AG20443 (cell line): ENCODE measurements at places on chromosomes 5 and 9.

DNA sequence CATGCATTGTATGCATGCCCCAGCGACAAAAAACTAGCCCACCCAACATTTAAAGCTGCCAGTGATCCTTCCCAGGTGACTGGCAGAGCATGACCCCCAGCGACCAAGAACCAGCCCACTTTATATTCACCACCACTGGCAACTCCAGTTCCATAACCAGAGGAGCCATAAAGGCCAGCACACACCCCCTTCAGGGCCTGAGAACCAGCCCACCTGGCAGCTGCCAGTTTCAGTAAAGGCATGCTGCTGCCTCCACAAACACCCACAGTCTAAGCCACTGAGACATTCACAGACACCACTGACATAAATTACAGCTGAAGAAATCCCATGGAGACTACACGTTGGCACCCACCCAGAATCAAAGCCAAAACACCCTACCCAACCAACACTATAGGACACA is 46.9 kb upstream of the RGS7BP start:
- DNase-seq, result no peak

DNA sequence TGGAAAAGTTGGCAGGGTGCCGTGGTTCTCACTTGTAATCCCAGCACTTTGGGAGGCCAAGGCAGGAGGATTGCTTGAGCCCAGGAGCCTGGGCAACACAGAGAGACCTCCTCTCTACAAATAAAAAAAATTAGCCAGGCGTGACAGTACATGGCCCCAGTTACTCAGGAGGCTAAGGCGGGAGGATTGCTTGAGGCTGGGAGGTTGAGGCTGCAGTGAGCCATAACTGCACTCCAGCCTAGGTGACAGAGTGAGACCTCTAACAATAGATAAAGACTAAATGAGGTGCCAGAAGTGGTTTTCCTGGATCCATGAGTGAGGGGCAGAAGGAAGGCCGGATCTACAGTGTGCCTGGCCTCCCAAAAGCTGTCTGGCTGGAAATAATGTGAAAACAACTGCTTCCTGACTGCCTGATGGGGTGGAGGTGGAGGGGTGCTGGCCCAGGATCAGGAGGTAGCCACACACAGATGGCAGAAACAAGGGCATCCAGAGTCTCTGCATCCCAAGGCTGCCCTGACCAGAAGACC is 4.1 kb downstream of the SHB start:
- no peak for DNase-seq

DNA sequence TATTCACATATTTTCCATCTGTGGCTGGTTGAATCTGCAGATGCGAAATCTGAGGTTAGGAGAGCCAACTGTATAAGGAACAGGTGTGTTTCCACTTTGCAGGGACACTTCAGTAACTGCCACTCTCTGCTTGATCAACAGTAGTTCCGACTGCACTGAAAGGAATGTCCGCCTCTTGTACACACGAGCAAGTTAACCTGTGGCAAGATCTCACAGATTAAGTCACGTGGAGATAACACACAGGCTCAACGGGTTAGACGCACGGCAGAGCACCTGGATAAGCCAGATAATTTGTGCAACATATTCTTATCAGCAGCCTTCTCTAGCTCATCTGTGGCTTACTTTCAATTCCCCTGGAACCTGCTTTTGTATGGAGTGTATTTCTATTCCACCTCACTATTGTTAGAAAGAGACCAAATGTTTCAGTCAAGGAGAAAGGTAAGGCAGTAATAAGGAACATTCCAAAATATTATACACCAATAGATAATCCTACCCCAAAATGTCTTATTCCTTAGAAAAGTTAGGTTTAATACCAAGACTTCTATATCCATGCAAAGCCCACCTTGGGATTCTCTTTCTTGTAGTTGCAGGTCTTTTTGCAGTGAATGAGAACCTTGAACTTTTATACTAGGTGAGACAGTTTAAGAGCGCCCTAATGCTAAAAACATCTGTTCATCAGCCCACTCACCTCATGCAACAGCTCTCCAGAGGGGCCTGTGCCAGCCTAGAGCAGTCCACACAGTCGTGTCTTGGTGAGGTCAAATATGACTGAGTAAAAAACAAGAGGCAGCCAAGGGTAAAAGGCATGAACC is 6.5 kb upstream of the C9 start:
- DNase-seq, result no peak

DNA sequence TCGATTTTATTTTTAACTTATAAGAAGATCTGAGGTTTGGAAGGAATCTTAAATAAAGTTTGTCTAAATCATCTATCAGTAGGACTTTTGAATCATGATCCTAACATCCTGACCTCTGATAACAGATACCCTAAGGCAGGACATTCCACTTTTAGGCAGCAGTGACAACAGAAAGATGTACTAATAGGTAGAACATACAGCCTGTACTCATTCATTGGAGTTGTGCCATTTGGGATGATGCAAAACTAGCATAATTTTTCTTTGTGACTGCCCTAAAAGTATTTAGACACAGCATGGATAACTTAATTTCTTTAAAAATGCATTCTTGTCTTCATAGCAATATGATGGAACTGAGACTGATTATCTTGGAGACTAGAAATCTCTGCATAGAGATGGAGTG is 39.7 kb downstream of the CDC42SE2 start:
- peak; percentile 41 for DNase-seq

DNA sequence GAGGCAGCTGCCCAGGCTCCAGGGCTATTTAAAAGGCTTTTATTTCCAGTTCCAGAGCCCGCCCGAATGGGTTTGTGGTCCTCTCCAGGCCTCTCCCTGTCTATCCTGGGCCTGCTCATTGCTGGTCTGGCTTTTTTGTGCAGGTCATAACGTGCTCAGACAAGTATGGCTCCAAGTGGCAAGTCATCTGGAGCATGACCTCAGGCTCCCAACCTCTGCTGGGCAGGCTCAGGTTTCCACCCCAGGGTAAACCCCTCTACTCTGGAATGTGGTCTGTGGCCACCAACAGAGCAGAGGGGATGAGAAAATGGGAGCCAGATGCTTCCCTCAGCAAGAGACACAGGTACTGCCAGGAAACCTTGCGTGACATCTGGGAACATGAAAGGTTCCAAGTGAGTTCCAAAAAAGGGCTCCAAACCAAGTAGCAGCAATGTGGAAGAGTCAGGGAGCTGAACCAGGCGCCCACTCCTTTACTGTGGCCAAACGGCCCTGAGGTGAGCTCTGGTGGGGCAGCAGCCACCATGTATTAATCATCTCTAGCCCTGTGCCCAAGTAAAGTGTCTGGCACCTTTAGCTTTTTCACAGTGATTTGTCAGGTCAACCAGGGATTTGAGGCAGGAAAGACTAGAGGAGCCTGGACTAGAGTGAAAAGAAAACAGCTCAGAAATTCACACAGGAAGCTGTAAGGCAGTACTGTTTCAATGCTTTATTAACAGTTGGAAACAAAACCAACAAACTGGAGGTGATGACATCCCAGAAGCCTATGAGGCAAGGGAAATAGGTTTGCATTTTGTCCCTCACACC is 25.7 kb downstream of the PCDHGC5 start:
- DNase-seq, result peak; percentile 54

- DNase-seq, result no peak
Measured at GRCh38 chr5:127671218-127671617, 22.3 kb downstream of the CTXN3 start.

DNA sequence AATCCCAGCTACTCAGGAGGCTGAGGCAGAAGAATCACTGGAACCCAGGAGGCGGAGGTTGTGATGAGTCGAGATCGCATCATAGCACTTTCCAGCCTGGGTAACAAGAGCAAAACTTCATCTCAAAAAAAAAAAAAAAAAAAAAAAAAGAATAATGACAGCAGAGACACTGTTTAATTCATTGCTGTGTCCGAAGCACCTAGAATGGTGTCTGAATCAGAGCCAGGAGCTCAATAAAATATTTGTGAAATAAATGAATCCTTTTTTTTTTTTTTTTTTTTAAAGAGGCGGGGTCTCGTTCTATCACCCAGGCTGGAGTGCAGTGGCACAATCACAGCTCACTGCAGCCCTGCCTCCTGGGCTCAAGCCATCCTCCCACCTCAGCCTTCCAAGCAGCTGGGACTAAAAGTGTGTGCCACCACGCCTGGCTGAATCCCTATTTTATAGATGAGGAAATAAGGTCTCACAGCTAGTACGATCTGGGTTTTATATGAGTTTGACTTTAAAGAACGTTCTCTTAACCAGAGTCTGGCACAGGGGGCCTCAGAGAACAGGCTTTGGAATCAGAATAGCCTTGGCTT is 47.8 kb downstream of the THOC3 start:
- DNase-seq, result no peak

- no peak for DNase-seq
Measured at GRCh38 chr5:178387061-178387855, 154.7 kb upstream of the PHYKPL start.

DNA sequence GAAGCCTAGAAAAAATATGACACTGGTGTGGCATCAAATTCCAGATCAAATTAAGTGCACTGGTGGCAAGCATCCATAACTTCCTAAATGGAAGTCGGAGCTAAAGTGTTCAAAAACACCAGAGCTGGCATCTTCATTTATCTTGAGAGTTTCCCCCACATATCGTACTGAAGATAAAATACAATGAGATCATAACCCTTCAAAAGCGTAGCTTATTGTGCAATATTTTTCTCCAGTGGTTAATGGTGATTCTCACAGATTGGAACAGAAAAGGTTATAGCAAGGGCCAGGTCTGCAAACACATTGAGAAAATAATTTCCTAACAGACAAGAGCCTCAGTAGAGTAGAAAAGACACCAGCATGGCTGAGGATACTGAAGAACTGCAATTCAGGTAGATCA is 147.6 kb downstream of the SEMA5A start:
- no peak for DNase-seq

DNA sequence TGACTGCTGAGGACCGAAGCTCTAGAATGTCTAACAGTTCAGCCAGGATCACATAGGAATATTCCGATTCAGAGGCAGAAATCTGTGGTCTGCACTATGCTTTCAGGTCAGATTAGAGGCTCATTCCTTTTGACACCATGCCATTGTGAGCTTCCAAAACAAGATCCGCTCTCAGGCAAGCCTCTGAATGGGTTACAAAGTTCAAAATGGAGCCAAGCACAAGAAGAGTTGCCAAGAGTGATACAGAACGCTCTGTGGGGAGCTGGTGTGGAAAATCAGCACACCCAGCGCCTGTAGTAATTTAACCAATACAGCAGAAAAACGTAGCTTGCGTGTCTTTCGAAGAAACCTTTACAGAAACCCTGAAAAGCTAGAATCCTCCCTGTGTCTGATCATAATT is 33.3 kb upstream of the FAT2 start:
- no peak for DNase-seq

GRCh38 chr5:115501464-115502210 is 42.9 kb downstream of the FEM1C start:
- DNase-seq, result no peak

DNA sequence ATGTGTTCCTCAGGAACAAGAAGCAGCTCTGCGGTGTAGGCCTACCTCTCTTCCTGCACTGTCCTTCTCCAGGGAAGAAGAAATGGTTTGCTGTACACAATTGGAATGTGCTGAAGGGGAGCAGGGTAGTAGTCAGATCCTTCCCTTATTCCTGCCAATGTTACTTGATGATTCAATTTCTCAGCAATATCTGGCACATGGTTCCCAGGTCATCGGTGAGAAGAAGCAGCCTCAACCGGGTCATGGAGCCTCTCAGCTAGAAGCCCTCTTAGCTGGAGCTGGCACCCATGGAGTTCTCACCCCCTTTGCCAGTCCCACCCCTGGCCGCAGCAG is 36.9 kb downstream of the ACTBL2 start:
- DNase-seq, result peak; percentile 24

DNA sequence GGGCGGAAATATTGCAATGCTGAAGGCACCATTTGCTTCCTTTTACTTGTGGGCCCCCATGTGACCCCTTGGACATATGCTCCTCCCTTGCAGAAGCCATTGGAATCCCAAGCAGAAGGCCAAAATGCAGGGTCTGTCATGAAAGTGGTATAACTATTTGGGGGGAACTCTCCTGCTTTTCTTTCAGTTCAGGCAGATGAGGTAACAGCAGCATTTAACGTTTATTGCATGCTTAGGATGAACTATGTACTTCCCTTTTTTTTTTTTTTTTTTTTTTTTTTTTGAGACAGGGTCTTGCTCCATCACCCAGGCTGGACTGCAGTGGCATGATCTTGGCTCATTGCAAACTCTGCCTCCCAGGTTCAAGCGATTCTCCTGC is 7.8 kb downstream of the FOXI1 start:
- DNase-seq, result no peak

DNA sequence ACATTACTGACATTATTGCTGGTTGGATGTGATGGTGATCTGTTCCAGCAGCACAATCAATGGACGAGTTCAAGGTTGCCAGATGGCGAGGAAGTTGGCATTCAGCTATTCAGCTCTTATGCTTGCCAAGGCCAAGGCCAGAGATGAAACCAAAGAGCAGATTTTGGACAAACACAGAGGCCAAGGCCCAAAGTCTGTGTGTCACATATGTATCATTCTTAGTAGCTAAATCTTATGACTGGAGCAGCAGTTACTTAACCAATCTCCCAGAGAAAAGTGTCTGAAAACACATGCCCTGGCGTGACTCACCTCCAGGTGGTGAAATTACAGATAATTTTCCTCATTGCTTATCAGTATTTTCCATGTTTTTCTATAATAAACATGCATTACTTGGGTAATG is 189.0 kb upstream of the EGFLAM start:
- no peak for DNase-seq

- DNase-seq, result no peak
Measured at GRCh38 chr9:94718936-94719335, 7.6 kb upstream of the AOPEP start.

- DNase-seq, result no peak
Measured at GRCh38 chr9:92058026-92058425, 57.2 kb downstream of the SPTLC1 start.

GRCh38 chr9:121399883-121400607 is 30.0 kb upstream of the STOM start:
- DNase-seq, result peak; percentile 43

- DNase-seq, result peak; percentile 7
Measured at GRCh38 chr5:157828105-157828943, 30.6 kb downstream of the CLINT1 start.

DNA sequence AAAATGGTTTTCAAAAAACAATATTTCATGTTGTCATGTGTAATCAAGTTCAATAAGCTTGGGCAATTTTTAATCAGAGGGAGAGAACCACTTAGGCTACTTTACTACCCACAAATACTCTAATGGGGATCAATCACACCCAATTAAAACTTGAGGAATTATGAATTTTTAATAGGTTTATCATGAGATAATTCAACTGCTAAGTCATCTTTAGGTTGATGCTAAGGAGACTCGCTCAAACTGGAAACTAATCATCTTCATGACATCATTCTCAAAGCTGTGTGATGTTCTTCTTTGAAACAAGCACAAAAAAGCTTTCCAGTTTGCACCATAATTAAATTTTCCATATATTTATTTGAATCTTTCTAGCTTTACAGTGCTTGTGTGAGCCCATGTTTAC is 867.5 kb downstream of the MAT2B start:
- no peak for DNase-seq

- peak; percentile 76 for DNase-seq
Measured at GRCh38 chr5:159038907-159039306, 60.8 kb downstream of the EBF1 start.
